ENCODE measurements at places on chromosomes 5 and 9.

DNA sequence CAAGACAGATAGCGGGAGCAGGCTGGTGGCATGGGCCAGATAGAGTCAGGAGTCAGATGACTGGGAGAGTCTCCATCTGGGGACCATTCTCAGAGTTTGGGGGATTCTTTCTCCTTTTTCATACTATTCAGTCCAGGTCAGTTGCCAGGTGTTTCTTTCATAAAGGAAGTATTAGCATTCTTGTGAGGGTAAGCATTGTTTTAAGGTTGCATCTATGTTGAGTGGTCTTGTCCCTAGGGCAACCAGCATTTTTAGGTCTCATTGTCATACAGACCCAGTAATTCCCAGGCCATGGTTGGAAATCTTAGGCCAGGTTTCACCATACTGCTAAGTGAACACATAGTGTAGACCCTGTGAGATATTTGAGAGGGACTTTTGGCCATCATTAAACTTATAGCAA lies 122.3 kb upstream of the POC5 start:
- DNase-seq = no peak

GRCh38 chr9:89598926-89599325 lies 5.9 kb upstream of the GADD45G start:
- no peak for DNase-seq

DNA sequence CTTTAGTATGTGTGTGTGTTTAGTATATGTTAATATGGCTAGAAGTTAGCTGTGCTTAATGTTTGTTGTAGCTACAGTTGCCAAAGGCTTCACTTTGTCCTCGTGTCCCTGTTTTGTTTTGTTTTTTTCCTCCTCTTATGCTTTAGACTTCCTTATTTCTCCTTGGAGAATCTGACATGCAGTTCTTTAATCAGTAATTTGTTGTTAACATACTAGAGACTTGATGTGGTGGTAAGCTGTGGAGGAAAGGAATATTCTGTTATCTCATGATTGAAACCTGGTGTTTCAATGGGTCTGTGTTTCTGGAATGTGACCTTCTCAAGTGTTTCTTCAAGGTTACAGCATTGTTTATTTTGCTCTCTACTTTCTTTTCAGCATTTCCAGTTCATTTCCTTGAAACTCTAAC lies 515.6 kb upstream of the ST8SIA4 start:
- DNase-seq = no peak

DNA sequence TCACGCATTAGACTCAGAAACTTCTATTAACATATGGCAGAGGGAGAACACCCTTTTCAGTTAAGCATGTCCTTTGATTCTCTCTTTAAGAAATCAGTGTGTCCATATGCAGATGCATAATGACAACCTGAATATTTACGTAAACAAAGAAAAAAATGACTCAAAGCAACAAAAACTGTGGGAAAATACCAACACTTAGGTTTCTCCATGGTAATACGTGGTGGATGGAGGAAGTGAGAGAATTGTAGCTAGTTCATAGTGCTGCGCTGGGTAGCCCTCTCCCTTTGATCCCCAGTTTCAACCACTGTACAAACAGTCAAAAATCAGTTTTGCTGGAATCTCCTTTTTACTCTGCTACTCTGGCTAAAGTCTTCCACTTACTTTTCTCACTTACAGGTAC lies 2.0 kb upstream of the MAP3K1 start:
- DNase-seq = no peak

GRCh38 chr5:83026930-83027687 lies 50.1 kb downstream of the TMEM167A start:
- no peak for DNase-seq

GRCh38 chr5:57653636-57654290 lies 171.2 kb upstream of the ACTBL2 start:
- no peak for DNase-seq

GRCh38 chr5:171619744-171620143 lies 165.9 kb upstream of the SMIM23 start:
- DNase-seq = no peak

DNA sequence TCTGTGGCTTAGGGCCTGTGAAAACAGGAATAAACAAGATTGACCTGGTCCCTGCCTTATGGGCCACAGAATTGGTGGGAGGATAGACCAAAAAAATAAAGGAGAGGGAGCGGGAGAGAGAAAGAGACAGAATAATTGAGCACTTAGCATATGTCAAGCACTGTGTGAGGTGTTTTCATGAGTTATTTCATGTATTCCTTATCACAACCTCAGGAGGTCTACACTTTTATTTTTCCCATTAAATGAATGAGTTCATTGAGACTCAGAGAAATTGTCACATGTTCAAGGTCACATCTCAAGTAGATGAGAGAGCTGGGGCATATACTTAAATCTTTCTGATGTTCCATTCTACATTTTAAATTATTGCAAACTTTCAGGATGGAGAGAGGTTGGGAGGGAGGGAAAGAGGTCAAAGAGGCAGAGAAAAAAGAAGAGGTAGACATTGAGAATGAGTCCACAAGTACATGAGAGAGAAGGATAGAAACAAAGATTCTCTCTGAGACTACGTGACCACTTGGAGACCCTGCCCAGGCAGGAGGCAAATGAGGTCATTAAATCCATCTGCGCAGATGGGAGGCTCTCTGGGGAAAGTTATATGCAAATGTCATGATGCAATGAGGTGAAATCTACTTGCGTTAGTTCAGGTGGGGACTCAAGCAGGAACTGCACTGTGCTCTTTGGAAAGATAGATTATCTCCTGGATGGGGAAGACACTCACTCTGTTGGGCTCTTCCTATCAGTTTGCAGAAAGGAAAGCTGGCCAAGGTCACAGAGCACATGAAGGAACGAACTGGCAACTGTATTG lies 241.5 kb downstream of the PAPPA start:
- no peak for DNase-seq

DNA sequence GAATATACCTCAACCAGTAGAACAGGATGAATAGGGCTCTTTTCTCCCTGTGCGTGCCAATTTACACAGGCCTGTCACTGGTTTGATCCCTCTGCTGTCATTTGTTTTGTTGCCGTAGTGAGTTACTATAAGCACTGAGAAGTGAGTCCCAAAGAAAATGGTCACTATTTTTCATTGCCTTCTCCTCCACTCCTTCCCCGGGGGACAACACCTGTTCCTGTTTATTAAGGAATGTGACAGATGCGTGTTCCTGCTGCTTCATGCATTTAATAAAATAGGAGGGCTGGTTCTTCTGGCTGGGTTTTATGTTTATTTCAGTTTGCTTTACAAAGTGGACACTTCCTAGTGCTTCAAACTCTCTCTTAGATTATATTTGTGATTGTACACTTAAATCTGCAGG lies 6.4 kb downstream of the THBS4 start:
- DNase-seq = no peak

DNA sequence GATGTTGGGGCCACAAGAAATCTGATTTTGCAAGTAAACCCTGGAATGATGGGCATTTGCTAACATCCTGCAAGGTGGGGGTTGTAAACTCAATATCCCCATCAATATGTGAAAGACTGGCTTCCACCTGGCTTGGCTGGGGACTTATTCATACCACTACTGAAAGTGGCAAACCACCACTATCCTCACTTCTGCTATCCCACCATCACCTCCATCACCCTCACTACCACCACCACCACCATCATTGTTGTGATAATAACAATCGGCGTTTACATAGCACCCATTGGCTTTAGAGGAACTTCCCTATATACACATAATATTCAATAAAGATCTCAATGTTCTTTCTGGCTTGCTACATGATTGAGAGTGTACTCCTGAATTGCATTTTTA lies 224.7 kb upstream of the DAP start:
- no peak for DNase-seq

DNA sequence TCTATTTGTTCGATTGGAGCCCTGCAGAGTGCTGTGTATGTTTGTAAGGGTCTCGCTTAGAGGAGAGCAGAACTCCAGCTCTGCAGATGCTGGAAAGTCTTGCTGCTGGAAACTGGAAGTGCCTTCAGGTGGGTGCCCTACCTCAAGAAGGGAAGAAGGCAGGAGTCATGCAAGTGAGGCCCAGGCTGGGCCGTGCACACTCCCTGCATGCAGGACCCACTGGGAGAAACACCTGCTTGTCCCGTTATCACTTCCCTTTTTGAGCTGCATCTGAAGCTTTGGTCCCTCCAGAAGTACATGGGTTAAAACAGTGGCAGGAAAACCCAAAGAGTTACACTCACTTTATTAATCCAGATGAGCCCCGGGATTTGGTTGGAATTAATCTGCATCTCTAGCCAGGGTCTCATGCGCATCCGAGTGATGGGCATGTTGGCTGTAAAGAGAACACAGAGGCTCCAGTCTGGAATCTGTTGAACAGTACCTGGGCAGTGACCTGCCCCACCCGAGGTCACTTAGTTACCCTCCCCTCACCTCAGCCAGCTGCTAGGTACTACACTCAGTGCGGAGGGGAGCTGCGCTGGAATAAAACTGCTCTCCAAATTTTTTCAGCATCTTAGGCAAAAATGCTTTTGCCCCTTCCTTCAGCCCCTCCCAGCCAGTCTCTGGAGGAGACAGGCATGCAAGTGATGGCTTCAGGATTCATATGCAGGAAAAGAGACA lies 1.4 kb downstream of the IRF1 start:
- no peak for DNase-seq

DNA sequence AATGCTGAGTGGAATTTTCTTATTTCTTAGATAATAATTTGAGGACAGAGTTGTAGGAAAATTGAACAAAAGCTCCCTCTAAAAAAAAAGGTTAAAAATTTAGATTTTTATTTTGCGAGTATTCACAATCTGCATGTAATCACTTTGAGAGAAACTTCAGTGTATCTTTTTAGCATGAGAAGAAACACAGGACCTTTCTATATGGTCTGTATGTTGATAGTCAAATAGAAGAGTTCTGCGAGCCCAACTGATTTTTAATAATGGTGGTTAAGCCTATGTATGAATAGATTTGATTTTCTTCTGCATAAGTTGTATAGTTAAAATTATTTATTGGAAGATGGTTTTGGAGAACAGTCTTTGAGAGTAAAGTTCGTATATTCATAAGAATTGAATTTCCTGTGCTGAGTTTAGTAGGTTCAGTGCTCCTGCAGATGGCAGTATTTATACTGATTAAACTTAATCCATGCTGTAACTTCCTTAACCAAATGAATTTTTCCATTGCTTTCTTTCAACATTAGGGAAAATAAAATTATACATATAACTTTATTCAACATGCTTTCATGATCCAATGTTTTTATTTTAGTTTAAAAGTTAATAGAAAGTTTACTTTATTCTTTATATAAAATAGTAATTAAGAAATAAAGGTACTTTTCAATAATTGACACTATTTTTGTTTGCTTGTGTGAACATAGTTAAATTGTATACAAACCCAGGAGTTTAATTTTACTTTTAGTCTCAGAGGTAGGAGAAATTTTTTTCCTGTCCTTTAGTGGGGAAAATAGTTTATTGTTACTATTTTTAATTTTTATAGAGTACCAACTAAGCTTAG lies 19.6 kb downstream of the TCERG1 start:
- no peak for DNase-seq

GRCh38 chr5:112200131-112200530 lies 218.9 kb downstream of the EPB41L4A start:
- no peak for DNase-seq

DNA sequence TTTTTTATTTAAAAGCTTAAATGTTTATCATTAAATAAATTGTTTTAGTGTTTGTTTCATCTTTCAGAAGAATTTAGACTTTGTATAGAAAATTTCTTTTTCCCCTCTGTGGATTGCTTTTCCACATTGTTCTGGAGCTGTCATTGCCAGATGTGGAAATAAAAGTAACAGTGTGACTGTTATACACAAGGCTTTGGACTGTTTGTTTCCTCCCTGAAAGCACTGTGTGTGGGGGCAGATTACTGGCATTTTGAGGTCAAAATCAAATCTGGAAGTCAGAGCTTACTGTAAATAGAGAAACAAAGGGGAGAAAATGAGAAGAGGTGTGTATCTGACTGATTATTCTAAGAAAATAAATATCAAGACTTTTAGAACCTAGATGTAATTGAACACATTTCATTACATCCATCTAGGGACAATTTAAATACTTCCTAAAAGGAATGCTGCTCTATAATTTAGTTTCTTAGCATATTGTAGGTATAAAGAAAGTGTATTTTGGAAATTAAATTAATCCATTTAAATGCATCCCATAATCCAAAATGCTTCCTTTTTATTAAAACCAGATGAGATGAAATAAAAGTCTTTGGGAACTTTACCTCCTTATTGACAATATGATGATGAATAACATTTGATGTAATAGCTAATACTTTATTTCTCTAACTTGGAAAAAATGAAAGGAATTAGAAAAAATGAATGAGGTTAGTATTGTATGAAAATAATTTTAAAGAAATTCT lies 51.9 kb downstream of the ERCC6L2 start:
- no peak for DNase-seq

- no peak for DNase-seq
Measured at GRCh38 chr5:37552770-37553719, 173.9 kb downstream of the WDR70 start.

- no peak for DNase-seq
Measured at GRCh38 chr9:138044485-138045383, 167.2 kb downstream of the CACNA1B start.

DNA sequence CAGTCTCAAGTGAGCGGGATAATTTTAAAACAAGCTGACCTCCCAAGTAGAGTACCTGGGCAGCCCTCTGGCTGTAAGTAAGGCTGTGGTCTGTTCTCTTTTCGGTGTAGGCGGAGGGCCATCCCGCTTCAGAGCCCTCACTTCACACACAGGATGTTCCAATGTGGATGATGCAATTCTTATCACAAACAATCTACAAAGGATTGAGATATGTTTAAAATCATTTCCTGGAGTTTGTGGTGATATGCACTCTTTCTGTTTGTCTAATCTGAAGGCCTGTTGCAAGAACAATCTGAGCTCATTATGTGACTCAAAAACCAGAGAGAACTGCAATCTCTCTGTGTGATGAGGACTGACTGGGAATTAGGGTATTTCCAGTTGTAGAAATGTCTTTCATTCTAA lies 42.5 kb downstream of the ITGA2 start:
- no peak for DNase-seq

DNA sequence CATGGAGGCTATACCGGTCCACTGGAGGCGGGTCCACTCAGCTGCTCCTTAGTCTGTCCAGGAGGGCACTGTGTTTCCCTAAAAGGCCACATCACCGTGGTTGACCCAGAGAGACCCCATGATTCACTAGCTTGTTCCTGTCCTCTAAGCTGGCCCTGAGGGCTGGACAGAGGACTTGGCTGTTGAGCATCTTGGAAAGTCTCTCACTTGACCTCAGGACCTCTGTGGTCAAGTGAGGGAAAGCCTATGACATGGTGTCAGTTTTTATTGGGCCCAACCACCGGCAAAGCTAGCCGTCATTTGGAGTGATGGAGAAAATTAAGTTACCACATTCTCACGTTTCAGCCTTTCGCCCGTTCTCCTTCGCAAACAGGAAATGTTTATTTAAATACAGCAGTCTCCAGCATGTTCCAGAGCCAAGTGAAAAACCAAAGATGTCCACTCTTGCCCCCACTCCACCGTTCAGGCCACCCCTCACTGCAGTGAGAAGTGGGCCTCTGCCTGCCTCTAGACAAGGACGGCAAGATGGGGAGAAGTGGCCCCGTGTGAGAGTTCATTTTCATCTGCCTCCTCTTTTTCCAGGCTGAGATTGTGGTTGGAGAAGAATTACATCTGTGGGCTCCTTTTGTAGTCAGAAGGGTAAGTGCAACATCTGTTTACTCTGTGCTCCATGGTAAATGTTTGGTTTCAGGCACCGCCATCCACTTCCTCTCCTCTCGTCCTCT lies 4.4 kb downstream of the SLIT3 start:
- no peak for DNase-seq

- DNase-seq = no peak
Measured at GRCh38 chr9:127525401-127526188, 74.3 kb downstream of the LRSAM1 start.

- DNase-seq = no peak
Measured at GRCh38 chr9:734831-735511, 106.5 kb upstream of the DMRT1 start.

- DNase-seq = no peak
Measured at GRCh38 chr9:111843971-111844370, 49.2 kb upstream of the SHOC1 start.
